ENCODE measurements at places on chromosomes 7 and 10.

GRCh38 chr10:86663046-86663345, 5.3 kb upstream of the LDB3 start:
- no peak for DNase-seq

DNA sequence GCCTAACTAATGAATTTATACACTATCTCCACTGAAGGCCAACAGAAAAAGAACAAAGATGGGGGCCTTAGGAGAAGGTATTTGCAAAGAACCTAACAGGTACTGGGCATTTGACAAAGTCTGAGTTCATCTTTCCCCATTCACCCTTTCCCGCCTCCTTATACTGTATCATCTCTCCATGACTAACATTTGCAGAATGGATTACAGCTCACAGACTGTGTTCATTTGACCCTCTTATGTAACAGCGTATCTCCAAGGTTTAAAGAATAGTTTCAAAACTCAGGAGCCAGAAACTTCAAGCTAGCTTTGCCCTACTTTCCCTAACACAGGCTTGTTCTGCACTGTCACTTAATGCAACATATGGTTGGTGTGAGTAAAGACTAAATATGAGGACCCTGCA, 238.7 kb upstream of the CELF2 start:
- DNase-seq = no peak

DNA sequence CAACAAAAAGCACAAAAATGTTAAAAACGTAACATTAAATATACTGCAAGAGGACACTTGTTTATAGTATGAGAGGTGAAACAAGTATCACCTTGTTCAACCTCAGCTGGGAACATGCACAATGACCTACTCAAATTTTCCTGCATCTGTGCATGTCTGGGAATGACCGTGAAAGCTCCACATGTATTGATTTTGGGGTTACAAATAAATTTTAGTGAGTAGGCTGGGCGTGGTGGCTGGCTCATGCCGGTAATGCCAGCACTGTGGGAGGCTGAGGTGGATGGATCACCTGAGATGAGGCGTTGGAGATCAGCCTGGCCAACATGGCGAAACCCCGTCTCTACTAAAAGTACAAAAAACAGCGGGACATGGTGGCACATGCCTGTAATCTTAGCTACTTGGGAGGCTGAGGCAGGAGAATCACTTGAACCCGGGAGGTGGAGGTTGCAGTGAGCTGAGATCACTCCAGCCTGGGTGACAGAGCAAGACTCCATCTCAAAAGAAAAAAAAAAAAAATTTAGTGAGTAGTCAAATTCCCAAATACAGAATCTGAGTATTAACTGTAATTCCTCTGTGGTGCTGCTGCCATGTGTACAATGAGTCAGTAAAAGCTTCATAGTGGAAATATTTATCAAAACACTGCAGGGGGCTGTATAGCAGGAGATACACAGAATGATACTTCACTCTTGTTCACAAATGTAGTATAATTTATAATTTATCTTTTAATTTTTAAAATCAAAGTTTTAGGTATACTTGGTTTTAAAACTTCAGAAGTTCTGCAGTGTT, 41.1 kb downstream of the SUGCT start:
- no peak for DNase-seq

DNA sequence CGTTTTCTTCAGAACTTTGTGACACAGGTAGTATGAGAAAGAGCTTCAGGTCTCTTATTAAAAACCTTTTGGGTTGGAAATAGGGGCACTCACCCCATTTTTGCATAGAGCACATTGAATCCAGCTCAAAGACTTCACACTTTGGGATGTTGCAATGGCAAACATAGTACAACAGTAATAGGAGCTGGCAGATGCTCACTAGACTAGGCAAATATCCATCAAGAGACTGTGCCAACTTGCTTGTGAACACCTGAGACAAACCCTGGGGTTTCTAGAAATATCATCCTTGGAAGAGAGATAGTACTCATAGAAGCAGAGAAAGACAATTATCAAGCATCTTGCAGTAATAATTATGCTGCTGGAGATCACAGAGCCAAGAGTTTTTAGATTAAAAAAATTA, 280.0 kb downstream of the CACNA2D1 start:
- DNase-seq = no peak

DNA sequence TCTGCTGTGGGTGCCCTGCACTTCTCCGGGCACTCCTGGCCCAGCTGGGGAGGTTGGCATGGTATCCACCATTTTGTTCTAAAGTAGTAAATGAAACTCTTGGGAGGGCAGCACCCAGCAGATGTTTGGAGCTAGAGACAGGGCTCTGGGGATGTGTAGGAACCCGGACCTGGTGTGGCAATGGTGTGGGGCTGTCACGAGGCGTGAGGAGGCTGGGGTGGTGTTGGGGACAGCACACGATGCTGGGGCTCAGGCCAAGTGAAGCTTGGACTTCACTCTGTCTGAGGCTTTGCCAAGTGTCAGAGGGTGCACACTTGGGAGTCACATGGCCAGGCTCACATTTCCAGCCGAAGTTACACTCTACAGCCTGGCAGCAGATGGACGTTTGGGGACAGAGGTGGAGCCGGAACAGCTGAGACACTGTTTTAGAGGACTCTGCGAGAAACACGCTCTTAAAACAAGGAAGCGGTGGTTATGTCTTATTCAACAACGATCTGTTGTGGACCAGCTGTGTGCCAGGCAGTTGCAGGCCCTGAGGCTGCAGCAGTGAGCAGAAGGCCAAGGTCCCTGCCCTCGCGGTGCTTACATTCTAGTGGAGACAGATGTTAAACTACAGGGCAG, 118.2 kb downstream of the CUX1 start:
- no peak for DNase-seq

- no peak for DNase-seq
These were observed 547.8 kb downstream of the SORCS3 start for GRCh38 chr10:105188737-105189462.

- DNase-seq = no peak
These were observed 10.8 kb downstream of the ERLIN1 start for GRCh38 chr10:100174699-100175677.

DNA sequence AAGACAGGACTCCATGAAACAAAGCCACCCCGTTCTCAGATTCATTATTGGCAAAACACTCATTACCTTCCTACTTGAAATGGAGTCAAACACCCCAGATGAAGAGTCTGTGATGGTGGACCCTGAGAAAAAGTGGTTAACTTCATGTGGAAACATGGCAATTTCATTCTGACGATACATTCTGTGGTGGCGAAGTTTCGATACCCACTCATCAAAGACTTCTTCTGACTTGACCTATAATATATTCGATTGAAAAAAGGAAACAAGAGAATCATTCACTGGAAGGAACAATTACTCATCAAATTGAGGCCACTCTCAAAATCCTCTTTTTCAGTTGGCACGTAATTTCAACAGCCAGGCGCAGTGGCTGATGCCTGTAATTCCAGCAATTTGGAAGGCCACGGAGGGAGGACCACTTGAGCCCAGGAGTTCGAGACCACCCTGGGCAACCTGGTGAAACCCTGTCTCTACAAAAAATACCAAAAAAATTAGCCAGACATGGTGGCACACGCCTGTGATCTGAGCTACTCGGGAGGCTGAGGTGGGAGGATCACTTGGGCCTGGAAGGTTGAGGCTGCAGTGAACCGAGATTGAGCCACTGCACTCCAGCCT, 108.8 kb upstream of the GSDME start:
- DNase-seq = no peak

- DNase-seq = no peak
These were observed 344.7 kb upstream of the GALNT17 start for GRCh38 chr7:70787286-70787685.

- DNase-seq = no peak
These were observed 118.0 kb downstream of the BUB3 start for GRCh38 chr10:123272171-123272570.

- no peak for DNase-seq
These were observed 24.5 kb upstream of the GTF2IRD1 start for GRCh38 chr7:74429153-74429747.

DNA sequence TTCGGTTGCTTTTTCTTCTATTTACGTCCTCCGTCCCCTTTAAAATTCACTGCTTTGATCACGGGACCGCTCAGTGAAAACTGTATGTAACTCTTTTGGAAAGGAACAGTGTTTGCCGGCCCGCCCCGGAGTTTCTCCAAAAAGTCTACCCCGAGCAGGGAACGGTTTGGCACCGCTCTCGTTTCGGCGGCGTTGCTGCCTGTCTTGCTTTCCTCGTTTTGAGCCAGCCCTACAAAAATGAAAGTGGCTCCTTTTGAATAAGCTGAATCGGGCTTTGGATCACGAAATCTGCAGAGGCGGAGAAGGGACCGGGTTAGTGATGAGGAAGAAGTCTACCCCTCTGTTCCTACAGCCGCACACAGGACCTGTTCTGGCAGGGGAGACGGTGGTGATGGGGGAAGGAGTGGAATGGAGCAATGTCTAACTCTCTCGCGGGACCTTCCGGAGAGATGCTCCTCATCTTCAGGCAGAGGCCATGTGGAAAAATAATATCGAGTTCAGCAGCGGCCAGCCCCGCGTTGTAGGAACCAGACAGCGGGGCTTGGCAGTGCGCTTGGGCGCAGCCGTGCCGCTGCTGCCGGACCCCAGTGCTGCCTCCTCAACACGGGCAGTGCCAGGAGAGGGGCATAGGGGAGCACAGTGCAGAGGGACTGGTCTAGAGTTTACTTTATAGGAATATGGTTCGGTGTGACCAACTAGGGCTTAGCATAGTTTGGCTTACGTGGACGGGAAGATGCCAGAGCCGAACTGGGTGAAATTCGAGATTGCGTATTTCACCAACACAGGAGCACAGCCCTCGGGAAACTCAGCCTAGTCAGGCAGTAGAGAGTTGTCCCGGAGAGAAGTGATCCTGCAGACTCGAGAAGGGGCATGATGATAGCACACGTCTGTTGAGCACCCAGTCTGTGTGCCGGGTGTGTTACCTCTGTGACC, 1.4 kb downstream of the HTRA1 start:
- peak; percentile 80 for DNase-seq

DNA sequence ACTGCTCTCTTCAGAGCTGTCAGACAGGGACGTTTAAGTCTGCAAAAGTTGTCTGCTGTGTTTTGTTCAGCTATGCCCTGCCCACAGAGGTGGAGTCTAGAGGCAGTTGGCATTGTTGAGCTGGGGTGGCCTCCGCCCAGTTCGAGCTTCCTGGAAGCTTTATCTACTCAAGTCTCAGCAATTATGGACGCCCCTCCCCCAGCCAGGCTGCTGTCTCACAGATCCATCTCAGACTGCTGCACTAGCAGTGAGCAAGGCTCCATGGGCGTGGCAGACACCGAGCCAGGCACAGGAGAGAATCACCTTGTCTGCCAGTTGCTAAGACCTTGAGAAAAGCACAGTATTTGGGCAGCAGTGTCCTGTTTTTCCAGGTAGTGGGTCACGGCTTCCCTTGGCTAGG, 98.1 kb downstream of the SDHAF3 start:
- DNase-seq = no peak

- no peak for DNase-seq
These were observed 30.8 kb downstream of the UNCX start for GRCh38 chr7:1263391-1263951.

DNA sequence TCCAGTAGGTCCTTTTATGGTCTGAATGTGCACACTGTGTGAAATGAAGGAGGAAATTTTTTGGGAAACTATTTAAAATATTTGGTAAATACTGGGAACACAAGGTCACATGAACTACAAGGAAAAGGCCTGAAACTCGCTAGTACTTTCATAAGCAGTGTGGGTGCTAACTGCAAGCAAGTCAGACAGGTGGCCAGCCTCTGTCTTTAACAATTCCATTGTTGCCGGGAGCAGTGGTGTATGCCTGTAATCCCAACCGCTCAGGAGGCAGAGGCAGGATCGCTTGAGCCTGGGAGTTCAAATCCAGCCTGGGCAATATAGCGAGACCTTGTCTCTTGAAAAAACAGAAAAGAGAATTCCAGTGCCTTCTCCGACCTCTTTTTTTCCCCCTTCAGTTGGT, 37.5 kb downstream of the SMURF1 start:
- no peak for DNase-seq

DNA sequence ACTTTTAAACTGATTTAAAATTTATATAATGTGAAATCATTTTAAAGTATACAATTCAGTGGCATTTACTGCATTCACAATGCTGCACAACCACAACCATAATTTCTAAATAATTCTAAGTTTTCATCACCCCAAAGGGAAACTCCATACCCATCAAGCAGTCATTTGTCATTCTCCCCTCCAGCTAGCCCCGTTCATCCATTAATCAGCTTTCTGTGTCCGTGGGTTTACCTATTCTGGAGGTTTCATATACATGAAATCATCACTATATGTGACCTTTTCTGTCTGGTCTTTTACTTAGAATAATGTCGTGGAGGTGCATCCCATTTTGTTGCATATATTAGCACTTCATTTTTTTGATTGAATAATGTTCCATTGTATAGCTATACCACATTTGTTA, 214.1 kb downstream of the ADK start:
- no peak for DNase-seq
